Ascending aorta (tissue), 2 donors: ENCODE measurements at places on chromosomes 5 and 9.

- DNase-seq, result no peak
These were observed 36.7 kb downstream of the FBXW2 start for GRCh38 chr9:120756531-120756930.

DNA sequence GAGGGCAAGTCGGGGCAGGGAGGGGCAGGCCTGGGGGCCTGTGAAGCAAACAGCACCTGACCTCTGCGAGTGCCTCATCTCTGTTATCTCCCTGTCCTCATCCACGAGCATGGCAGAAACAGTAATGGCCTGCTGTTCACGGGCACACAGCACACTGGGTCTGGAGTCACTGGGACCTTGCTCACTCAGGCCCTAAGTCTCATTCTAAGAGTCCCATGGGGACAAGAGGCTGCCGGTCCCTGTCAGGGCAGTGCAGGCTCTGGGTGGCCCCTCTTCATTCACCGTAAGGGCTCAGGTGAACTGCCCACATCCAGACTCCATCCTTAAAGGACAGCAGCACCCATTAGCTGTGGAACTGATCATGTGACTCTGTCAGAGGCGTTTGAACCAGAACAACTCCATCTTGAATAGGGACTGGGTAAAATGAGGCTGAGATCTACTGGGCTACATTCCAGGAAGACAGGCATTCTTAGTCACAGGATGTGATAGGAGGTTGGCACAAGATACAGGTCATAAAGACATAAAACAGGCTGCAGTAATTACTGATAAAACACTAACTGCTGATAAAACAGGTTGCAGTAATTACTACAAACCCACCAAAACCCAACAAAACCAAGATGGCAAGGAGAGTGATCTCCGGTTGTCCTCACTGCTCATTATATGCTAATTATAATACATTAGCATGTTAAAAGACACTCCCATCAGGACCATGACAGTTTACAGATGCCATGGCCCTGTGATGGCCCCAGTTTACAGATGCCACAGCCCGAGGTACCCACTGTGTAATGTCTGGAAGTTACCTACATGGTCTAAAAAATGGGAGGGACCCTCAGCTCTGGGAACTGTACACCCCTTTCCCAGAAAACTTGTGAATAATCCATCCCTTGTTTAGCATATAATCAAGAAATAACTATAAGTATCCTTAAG, 28.7 kb downstream of the BICD2 start:
- no peak for DNase-seq

DNA sequence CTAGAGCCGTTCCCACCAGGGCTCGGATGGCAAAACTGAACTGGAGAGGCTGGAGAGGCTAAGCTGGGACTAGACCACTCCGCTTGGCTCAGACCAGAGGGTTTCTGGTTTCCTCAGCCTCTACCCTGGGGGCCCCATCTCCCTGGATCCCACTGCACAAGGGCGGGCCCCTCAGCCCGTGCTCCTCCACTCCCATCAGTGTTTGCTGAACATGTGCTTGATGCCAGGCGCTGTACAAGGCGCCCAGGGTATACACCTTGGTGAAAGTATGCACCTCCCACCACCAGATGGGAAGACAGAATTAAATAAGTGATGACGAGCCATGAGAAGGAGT, 18.0 kb downstream of the GPX3 start:
- no peak for DNase-seq

- no peak for DNase-seq
These were observed 23.3 kb downstream of the NOTCH1 start for GRCh38 chr9:136522314-136523237.

GRCh38 chr9:1599961-1600360, 415.2 kb upstream of the SMARCA2 start:
- DNase-seq, result no peak

GRCh38 chr5:19859020-19859419, 129.0 kb downstream of the CDH18 start:
- no peak for DNase-seq
